ENCODE measurements at places on chromosomes 2 and 18.

DNA sequence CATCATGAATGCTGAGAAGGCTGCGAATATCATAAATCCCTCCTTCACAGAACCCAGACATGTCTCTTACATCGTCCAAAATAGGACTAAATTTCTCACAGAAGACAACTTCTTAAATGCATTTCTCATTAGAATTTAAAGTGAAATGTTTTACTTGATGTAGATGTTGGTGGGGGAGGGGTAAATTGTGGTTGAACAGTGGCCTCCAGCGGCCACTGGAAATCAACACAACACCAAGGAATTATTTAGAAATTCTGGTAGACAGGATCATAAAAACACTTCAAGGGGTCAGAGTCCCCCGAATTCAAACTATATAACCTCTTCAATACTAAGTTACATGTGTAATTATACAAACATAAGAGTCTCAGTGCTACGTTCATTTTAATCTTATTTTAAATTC lies 135.9 kb downstream of the ABCA12 start:
- no peak for DNase-seq

- no peak for DNase-seq
Observed at GRCh38 chr2:207113414-207113813, 52.3 kb downstream of the KLF7 start.

DNA sequence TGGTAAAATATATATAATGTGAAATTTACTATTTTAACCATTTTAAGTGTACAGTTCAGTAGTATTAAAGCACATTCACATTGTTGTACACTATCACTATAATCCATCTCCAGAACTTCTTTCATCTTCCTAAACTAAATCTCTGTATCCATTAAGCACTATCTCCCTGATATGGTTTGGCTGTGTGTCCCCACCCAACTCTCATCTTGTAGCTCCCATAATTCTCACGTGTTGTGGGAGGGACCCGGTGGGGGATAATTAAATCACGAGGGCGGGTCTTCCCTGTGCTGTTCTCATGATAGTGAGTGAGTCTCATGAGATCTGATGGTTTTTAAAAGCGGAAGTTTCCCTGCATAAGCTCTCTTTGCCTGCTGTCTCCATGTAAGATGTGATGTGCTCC lies 178.9 kb upstream of the NABP1 start:
- no peak for DNase-seq

DNA sequence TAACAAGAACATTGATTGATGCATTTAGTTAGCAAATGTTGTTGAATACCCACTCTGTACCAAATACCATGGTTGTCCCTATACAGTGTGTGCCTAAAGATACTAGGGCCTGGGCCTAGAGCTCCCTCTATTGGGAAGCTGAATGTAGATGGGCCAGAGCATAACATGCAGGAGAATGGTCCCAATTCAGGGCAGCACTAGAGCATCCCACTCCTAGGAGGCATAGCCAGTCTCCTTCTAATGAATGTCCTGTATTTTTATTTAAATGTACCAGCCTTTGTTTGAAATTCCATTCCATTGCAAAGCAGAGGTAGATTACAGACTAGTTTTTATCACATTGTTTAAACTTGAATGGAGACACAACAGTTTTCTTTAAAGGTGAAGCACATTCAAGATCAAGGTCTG lies 90.6 kb downstream of the FEZ2 start:
- no peak for DNase-seq

- DNase-seq = no peak
Observed at GRCh38 chr2:133710613-133711012, 142.3 kb upstream of the NCKAP5 start.

GRCh38 chr2:239216614-239217273 lies 184.1 kb downstream of the HDAC4 start:
- DNase-seq = peak; percentile 75

DNA sequence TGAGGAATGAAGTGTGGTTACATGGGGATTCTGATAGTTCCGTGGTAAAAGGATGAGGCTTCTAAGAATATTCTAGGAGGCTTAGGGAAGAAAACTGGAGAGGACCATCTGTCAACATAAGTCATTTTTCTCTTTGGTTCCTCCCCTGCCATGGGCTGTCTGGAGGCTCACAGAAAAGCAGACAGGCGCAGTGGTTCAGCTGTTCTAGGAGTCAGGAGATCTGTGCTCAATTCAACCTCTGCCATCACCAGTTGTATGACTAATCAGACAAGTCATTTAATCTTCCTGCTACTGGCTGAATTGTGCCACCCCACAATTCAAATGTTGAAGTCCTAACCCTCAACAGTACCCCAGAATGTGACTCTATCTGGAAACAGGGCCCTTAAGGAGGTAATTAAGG lies 36.4 kb downstream of the ADAM17 start:
- DNase-seq = no peak

GRCh38 chr2:152423684-152424083 lies 88.7 kb downstream of the FMNL2 start:
- no peak for DNase-seq

GRCh38 chr2:177332026-177332991 lies 60.3 kb upstream of the AGPS start:
- DNase-seq = no peak

GRCh38 chr2:191453761-191454160 lies 208.6 kb downstream of the MYO1B start:
- DNase-seq = no peak
